Dermis blood vessel endothelial cell (primary cell): ENCODE measurements at places on chromosomes 13 and 19.
A peak's percentile ranks its signal among the peaks of the same experiment; 100 is the strongest.

DNA sequence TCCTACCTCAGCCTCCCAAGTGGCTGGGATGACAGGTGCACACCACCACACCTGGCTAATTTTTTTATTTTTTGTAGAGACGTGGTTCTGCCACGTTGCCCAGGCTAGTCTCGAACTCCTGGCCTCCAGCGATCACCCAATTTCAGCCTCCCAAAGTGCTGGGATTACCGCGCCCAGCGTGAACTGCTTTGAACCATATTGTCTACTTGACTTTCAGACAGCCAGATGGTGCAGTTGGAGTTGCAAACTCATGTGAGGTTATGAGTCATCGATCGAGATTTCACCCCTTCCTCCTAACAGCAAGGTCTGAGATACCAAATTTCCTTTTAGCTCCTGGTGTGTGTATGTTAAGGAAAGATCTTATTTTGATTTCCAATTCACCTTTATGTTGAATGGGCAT, 2.7 kb downstream of the SLC27A1 start:
- peak; percentile 88 for DNase-seq

GRCh38 chr19:47794526-47794925, 9.8 kb downstream of the TPRX1 start:
- DNase-seq = no peak

DNA sequence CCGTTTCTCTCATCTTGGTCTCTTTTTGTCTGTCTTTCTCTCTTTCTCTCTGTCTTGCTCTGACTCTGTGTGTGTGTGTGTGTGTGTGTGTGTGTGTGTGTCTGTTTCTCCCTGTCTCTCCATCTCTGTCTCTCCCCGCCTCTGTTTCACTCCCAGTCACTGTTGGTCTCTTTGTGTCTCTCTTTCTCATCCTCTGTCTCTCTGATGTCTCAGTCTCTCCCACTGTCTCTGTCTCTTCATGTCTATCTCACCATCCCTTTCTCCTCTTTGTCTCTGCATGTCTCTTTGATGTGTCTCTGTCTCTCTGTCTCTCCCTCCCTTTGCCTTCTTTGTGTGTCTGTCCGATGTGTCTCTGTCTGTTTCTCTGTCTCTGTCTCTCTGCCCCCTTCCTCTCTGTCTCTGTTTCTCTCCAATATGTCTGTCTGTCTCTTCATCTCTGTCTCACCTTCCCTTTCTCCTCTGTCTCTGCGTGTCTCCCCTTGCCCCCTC, 2.5 kb downstream of the NFIC start:
- DNase-seq = no peak

DNA sequence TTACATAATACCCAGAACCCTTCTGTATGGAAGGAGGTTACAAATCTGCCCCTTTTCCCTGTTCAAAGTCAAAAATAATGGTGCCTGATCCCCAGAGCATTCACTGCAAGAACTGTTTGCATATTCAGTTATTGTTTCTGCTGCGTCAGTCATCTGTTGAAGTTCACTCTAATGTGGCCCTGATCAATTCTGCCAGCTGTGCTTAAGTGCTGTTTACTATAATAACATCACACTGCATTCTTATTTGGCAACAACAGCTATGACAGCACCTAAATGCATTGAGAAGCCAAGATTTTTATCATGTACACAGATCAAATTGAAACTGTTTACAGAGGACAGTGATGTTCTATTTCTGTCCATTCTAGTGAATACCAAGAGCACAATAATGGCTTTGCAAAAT, 115.9 kb downstream of the DACH1 start:
- no peak for DNase-seq
